ENCODE measurements at places on chromosomes 12 and 14.

GRCh38 chr14:96204151-96205058, at the start of gene BDKRB2:
Gene BDKRB2 (plus strand): TSS chr14:96204839. CDS start chr14:96237108, 32,269 bp downstream.
- DNase-seq = no peak

DNA sequence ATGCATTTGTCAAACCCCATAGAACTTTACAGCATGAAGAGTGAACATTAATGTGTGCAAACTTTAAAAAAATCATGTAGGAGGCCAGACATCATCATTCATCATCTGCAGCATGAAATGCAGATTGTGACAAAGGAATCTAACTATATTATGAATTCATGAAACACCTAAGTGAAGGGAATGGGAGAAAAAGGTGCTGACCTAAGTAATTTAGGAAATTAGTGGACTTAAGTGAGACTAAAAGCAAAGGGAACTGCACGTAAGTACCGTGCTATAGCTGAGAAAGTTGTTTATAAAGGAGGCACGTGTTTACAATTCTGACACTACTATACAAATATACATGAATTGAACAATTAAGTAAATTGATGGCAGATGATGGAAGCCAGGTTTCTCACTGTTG, 37.6 kb upstream of the JDP2 start:
- no peak for DNase-seq

- no peak for DNase-seq
These were observed 74.0 kb downstream of the FERMT2 start for GRCh38 chr14:52876806-52877205.

DNA sequence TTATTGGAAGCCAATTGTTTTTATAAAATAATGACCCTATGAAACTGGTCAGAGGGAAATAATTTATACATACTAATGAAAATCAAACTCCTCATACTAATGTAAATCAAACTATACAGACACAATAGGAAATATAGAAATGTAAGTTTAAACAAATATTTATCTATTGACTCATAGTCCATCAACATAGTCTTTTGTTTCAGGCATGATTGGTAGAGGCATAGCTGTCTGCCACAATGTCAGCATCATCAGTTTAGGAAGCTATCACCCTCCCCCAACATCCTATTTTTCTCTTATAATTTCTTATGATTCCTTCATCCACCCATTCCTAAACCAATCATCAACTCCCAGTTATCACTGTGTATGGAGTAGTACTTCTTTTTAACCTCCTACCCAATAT, 117.7 kb downstream of the SLC38A6 start:
- no peak for DNase-seq
